Activated CD8-positive, alpha-beta T cell treated with anti-CD3 and anti-CD28 coated beads, Interleukin-2, amount 10 ng/mL, durations not matched to agents 7 days and 5 days (primary cell): ENCODE measurements at places on chromosomes 2 and 18.

- no peak overlapping the region for H3K4me3 ChIP-seq
- DNase-seq = no peak
- no peaks in the 10 kb centered on the region for H3K36me3 ChIP-seq
- H3K4me1 ChIP-seq = no peaks in the 10 kb centered on the region
- no peaks in the 10 kb centered on the region for H3K27me3 ChIP-seq
Measured at GRCh38 chr18:8260827-8261226, 348.4 kb upstream of the RAB12 start.

DNA sequence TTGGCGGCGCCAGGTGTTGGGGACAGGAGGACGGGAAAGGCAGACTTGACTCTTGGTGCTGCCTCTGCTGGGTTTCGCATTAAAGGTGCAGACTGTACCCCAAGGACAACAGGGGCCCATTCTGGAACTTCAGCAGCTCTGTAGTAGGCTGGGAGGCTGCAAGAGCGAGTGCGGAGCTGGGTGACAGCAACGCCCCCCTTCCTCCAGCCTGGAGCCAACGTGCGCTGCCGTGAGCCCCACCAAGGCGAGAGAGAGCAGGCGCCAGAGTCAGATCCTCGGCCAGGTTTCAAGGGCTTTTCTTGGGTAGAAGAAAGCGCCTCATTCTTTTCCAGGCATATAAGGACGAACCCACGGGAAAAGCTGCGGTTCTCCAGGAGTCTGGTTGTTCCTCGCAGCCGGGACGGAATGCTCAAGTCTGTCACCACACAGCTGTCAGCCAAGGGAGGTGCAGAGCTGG, 1.9 kb downstream of the DOK6 start:
- H3K27me3 ChIP-seq = peaks cover 54% of the 10 kb centered on the region
- no peak for DNase-seq
- no peak overlapping the region for H3K27ac ChIP-seq

DNA sequence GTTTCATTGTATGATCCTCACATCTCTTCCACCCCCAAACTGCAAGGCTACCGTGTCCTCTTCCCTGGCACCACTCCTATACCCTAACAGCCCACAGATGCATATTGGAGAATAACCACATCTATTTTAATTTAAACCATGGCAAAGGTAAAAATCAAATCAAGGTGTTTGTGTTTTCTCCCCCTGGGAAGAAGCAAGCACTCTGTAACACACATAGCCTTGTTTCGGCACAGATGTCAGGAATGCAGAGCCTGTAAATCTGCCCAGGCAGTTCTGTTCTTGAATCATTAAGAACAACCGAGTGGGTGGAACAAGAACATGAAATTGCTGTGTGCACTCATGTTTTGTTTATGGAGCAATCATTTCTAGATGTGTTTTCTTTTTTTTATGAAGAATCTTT, 6.8 kb upstream of the COX7A2L start:
- H3K36me3 ChIP-seq = no peaks in the 10 kb centered on the region
- H3K4me1 ChIP-seq = peaks cover 12% of the 10 kb centered on the region
- no peak overlapping the region for H3K4me3 ChIP-seq
- no peak for DNase-seq
- H3K27ac ChIP-seq = no peak overlapping the region

GRCh38 chr18:48847807-48848486, 102.8 kb downstream of the SMAD7 start:
- DNase-seq = no peak
- H3K27ac ChIP-seq = no peak overlapping the region
- peaks cover 61% of the 10 kb centered on the region for H3K4me1 ChIP-seq
- H3K4me3 ChIP-seq = no peak overlapping the region
- H3K27me3 ChIP-seq = peaks cover 7% of the 10 kb centered on the region

DNA sequence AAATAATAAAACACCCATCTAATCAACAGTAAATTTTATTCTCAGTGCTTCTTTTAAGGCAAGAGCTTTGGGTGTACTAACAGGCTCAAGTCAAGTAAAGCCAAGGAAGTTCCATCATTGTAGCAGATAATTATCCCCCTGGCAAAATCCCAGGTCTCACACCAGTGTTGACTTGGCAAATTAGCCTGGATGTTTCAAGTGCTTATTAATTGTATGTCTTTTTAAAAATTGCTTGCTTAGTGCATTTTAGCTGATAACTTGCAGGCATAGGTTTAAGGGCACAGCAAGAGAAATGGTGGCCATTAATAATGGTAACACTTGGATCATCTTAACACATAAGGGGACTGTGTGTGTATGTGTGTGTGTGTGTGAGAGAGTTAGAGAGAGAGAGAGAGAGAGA, 42.0 kb upstream of the FMNL2 start:
- DNase-seq = no peak
- no peak overlapping the region for H3K4me3 ChIP-seq
- no peaks in the 10 kb centered on the region for H3K4me1 ChIP-seq
- H3K27ac ChIP-seq = no peak overlapping the region
- no peaks in the 10 kb centered on the region for H3K27me3 ChIP-seq

- H3K36me3 ChIP-seq = no peaks in the 10 kb centered on the region
- no peak overlapping the region for H3K4me3 ChIP-seq
- no peak for DNase-seq
- peaks cover 6% of the 10 kb centered on the region for H3K27me3 ChIP-seq
Measured at GRCh38 chr2:60391649-60392375, 161.6 kb downstream of the BCL11A start.

GRCh38 chr2:113895819-113896563, 6.1 kb downstream of the ACTR3 start:
- peak overlapping the region; percentile 94 for H3K4me3 ChIP-seq
- no peak for DNase-seq
- peaks cover 86% of the 10 kb centered on the region for H3K4me1 ChIP-seq
- H3K36me3 ChIP-seq = peaks cover 81% of the 10 kb centered on the region

GRCh38 chr18:61651880-61652268, 240.9 kb downstream of the RNF152 start:
- no peak overlapping the region for H3K4me3 ChIP-seq

GRCh38 chr2:164205347-164205746, 415.9 kb downstream of the GRB14 start:
- no peaks in the 10 kb centered on the region for H3K4me1 ChIP-seq
- H3K4me3 ChIP-seq = no peak overlapping the region
- no peaks in the 10 kb centered on the region for H3K27me3 ChIP-seq
- H3K36me3 ChIP-seq = no peaks in the 10 kb centered on the region
- H3K27ac ChIP-seq = no peak overlapping the region
- DNase-seq = no peak

- H3K4me3 ChIP-seq = peak overlapping the region; percentile 90
- H3K4me1 ChIP-seq = peaks cover 48% of the 10 kb centered on the region
- peaks cover 17% of the 10 kb centered on the region for H3K36me3 ChIP-seq
- H3K27ac ChIP-seq = peak overlapping the region; percentile 73
Measured at GRCh38 chr18:75208836-75209128, 157 bp downstream of the PTGR3 start.

- H3K36me3 ChIP-seq = no peaks in the 10 kb centered on the region
- no peaks in the 10 kb centered on the region for H3K27me3 ChIP-seq
- no peak overlapping the region for H3K27ac ChIP-seq
- no peak for DNase-seq
- H3K4me3 ChIP-seq = no peak overlapping the region
Measured at GRCh38 chr2:104468846-104469245, 385.1 kb upstream of the POU3F3 start.

DNA sequence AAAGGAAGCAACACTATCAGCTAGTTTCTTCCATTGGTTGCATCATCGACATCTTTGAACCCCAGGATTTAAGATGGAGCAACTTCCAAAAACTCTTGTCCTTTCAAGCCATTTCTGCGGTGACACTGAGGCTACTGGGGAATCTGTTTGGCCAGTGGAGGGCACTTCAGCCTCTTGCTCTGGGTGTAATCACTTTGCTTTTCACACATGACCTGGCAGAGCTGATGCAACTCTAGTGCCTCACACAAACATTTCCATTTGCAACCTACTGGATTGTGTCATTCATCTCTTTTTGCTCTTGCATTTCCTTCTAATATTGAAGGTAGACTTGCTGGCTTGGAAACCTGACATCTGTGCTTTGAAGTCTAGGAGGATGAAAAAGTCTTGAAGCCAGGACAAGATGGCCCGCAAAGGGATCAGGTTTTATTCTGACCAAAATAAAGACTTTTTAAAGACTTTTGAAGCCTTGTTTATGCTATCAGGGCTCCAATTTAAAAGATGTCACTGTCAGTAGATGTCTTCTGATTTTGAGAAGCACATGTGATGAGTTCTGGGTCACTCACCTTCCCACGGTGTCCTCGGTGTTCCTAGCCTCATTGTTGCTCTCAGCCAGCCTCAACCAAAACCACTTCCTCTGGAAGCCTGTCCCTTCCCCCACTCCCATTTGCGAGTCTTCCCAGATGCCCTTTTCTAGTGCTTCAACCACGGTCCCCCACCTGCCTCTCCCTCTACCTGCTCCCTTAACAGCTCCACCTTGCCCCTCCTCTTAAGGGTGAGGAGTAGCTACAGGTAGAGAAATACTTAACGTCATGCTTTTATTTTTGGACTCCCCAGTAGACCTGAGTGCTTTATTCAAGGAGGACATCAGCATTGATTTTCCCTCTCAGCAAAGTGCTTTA, 69.7 kb upstream of the KCNE4 start:
- peaks cover 19% of the 10 kb centered on the region for H3K27me3 ChIP-seq
- no peak for DNase-seq
- no peak overlapping the region for H3K27ac ChIP-seq

DNA sequence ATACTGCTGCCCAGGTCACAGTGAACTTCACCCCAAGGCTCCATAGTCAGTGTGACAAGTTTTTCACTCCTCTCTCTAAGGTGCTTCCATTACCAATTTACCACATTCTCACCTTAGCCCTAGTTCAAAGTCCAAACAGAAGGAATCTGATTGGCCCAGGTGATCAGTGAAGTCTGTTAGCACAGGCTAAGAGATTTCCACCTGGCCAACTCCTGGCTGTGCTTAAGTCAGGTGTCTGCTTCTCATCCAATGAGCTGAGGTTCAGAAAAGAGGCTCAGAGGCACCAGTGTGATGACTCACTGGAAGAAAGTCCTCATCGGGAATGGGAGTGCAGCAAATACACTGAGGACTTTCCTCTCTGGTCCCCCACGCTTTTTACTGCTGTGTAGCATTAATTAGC, 164.4 kb upstream of the MGAT5 start:
- H3K4me1 ChIP-seq = no peaks in the 10 kb centered on the region
- H3K4me3 ChIP-seq = no peak overlapping the region
- H3K36me3 ChIP-seq = no peaks in the 10 kb centered on the region
- peaks cover 5% of the 10 kb centered on the region for H3K27me3 ChIP-seq
- DNase-seq = no peak

DNA sequence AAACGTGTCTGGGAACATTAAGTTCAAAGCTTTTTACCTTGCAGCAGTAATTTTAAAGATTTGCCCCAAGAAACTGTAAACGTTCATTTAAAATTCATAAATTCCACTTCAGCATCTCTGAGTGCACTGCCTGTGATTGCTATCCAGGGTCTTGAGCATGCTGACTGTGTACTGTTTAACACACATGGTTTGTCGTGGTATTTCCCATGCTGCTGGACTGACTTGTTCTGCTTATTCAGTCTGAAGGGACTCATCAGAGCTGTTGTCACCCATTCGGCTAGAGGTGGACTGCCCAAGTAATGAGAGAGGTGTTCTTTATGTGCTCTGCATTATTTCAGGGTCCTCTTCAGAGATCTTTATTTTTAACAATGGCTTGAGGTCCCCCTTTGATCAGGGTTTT, 53.1 kb downstream of the RHBDD1 start:
- DNase-seq = no peak
- H3K4me3 ChIP-seq = no peak overlapping the region
- H3K4me1 ChIP-seq = no peaks in the 10 kb centered on the region

DNA sequence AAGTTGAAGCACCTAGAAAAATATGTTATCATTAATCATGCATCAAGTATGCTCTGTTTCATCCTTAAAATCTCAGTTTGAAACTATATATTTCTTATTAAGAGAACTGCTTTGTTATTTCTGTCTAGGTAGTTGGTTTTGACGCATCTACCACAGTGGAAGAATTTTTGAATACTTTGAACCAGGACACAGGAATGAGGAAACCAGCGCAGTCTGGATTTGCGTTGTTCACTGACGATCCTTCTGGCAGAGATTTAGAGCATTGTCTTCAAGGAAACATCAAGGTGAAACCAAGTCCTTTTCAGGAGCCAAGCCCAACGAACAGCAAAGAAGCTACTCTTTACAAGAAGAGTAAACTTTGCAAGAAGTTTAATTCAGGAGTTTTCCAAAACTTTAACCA, 30.1 kb upstream of the DYNC2LI1 start:
- H3K4me3 ChIP-seq = no peak overlapping the region
- H3K4me1 ChIP-seq = no peaks in the 10 kb centered on the region
- peaks cover 3% of the 10 kb centered on the region for H3K27me3 ChIP-seq
- no peak for DNase-seq

GRCh38 chr2:26246818-26247217, 2.1 kb downstream of the HADHB start:
- peak overlapping the region; percentile 4 for H3K27ac ChIP-seq
- peaks cover 3% of the 10 kb centered on the region for H3K36me3 ChIP-seq
- H3K4me1 ChIP-seq = peaks cover 38% of the 10 kb centered on the region
- no peaks in the 10 kb centered on the region for H3K27me3 ChIP-seq
- peak overlapping the region; percentile 99 for H3K4me3 ChIP-seq
